ENCODE measurements at places on chromosomes 4 and X.
A peak's percentile ranks its signal among the peaks of the same experiment; 100 is the strongest.

- DNase-seq: no peak
These were observed 20.3 kb upstream of the GUCY1B1 start for GRCh38 chr4:155738548-155738947.

DNA sequence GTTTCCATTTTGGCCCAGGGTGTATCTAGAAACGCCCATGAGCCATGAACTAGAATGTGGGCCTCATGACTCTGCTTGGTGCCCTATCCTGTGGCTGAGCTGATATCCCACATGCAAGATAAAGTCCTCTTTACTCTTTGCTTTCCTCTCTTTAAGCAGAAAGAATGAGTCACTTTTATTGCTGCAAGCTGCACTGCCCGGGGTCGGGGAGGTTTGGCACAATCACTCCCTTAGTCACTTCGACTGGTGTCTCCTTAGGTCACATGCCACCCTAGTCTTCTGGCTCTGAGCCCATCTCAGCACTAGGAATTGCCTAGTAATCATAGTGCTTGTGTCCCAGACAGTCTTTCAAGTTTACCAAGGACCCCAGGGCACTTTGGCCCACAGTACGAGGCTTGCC is 75.1 kb upstream of the CXorf66 start:
- no peak for DNase-seq

- no peak for DNase-seq
These were observed 56.5 kb upstream of the ANKRD17 start for GRCh38 chr4:73315091-73315490.

DNA sequence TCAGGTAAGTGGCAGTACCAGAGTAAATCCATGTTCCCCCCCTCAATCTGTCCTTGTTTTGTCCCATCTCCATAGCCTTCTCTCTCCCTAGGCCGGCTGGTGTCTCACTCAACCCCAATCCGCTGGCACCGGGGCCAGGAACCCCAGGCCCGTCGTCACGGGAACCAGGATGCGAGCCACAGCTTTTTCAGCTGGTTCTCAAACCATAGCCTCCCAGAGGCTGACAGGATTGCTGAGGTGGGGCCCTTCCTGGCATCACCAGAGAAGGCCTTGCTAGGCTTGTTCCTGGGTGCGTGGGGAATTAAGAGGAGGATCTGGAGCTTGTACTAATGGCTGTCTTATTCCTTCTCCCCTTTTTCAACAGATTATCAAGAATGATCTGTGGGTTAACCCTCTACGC is 2.7 kb downstream of the TSPYL2 start:
- DNase-seq: no peak

GRCh38 chr4:108166441-108167315 is 2.1 kb downstream of the LEF1 start:
- peak; percentile 87 for DNase-seq

DNA sequence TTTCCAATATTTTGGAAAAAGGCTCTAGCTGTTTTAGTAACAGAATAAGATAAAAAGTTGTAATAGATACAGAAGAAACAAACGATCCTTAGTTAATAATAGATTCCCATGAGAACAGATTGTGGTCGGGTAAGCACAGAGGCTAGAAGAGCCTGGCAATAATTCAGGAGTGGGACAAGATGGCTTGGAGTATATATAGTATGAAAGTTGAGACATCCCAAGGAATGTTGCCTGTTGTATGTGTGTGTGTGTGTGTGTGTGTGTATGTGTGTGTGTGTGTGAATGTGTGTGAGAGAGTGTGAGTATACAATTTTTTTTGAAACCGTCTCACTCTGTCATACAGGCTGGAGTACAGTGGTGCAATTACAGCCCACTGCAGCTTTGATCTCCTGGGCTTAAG is 150.7 kb downstream of the PDGFC start:
- DNase-seq: no peak

- no peak for DNase-seq
These were observed 60.8 kb upstream of the CBR4 start for GRCh38 chr4:169070895-169071218.

GRCh38 chrX:14922437-14922836 is 49.2 kb downstream of the MOSPD2 start:
- DNase-seq: no peak

- DNase-seq: no peak
These were observed 34.3 kb upstream of the PROM1 start for GRCh38 chr4:16118090-16118489.

- no peak for DNase-seq
These were observed 26.5 kb upstream of the MANBA start for GRCh38 chr4:102787096-102787881.

GRCh38 chrX:15524417-15524816 is 23.8 kb downstream of the BMX start:
- no peak for DNase-seq

DNA sequence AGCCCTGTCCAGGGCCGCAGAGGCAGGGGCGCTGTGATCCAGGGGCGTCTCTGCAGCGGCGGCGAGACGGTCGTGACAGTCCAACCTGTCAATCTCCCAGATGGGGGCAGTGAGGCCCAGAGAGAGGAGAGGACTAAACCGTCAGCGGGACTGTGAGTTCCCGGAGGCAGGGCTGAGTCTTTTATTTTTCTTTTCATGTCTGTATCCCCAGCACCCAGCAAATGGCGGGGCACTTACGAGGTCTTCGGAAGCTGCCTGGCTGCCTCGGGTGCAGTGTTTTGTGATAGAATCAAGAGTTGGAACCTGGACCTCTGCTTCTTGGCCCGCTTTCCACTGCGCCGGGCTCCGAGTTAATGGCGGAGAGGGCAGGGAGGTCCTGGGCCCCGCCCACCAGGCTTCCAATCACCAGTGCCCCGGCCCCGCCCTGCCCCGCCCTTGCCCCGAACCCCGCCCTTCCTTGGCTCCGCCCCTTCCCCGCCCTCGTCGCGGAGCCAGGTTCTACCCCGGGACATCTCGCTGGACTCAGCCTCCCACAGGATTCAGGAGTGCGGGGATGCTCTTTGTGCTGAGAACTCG is 35.3 kb upstream of the GRPEL1 start:
- peak; percentile 92 for DNase-seq

DNA sequence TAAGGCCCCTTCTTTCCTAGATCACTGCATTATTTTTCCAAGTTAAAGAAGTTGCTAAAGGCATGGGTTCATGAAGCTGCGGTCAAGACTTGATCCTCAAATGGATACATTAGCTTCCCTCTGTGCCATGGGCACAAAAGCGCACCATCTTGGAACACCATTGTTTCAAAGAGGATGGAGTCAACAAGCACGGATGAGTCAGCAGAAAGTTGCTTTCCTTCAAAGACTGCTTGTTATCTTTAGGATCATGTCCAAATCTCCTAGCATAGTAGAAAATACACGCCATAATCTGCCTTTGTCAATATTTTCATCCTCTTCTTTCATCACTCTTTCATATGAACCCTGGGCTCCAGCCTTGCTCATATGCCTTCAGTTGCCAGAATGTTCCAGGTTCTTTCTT is 226.8 kb upstream of the GATB start:
- DNase-seq: no peak

DNA sequence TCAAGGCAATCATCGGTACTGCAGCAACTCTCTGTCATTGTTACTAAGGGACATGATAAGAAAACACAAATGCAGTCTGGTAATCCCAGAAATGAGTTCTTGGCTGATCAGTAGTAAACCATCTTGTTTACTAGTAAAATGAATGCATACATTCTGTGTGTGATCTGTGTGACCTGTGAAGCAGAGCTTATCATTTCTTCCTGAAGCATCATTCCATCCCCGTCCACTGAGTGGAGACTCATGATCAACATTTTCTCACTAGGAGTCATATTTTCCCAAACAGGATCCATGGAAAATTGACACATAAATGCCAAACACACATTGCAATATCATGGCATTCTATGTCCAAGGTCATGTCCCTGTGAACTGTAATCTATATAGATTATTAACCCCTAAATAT is 226.1 kb downstream of the ANKRD50 start:
- no peak for DNase-seq

All from activated effector memory CD4-positive, alpha-beta T cell treated with anti-CD3 and anti-CD28 coated beads, Interleukin-2, amount 50 U/mL, for 16 hours (primary cell).